KG1 (cell line): ENCODE measurements at places on chromosomes 5 and 9.

DNA sequence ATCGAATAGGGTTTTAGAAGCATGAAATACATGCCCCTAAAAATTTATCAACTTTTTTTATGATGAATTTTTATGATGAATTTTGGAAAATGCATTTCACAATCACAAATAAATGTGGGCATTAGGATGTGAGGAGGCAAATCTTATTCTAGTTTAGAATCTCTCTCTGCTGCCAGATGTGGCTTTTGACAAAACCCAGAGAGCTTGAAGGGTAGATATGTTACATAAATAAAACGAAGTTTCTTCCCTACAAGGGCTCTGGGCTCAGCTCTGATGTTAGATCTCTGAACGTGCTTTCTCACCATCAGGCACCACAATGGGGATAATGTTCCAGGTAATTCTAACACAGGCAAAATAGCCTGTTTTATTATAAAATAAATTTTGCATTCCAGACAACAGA is 102.3 kb upstream of the ADAMTSL1 start:
- DNase-seq: no peak

GRCh38 chr5:128572930-128573319 is 34.9 kb upstream of the FBN2 start:
- no peak for DNase-seq

DNA sequence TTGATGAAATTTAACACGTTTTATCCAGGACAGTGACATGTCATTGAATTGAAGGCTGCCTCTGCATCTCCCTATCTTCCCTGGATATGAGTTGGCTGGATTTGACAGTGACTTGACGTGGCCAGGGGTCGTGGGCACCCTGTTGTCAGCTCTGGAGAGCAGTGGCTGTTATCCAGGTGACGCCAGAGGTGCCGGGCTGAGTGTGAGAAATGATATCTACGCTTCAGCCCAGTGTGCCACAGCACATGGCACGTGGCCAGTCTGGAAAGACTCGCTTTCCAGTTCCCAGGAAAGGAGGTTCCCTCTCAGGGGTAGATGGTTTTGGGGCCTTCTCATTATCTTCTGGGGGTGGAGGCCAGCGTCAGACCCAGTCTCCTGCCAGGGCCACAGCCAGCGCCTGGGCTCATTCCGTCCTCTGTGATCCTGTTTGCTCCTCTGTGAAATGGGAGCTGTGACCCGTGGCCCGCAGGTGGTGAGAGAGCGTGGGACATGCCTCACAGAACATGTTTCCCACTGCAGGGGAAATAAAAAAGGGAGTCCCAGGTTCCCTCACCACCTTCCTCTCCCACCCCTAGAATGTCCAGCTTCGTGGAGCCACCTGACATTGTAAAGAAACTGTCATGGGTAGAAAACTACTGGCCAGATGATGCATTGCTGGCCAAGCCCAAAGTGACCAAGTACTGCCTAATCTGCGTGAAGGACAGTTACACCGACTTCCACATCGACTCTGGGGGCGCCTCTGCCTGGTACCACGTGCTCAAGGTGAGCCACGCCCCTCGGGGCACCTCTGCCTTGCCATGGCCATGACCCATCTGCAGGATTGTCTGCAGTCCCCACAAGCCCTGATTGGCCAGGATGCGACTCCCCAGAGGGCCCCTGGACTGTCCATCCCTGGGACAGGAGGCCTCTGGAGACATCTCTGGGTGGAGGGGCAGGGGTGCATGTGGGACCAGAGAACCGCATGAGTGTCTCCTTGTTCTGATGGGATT is 76.5 kb downstream of the PHF2 start:
- DNase-seq: no peak

DNA sequence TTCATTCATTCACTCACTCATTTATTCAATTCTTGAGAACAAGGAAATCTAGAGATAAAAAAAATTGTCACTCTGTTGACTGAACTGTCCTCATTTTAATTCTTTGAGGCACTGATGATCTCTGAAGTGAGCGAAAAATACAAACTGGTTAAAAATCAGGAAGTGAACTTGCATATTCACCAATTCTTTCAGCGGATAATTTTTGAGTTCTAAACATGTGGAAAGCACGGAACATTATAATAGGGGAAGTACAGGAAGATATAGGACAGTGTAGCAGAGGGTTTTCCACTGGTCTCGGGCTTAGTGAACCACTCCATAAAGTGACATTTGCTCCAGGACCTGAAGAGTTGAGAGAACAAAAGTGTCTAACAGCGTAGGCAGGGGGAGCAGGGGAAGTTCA is 169.5 kb downstream of the TLR4 start:
- DNase-seq: no peak

- no peak for DNase-seq
Observed at GRCh38 chr9:17165764-17166163, 30.9 kb downstream of the CNTLN start.

- no peak for DNase-seq
Observed at GRCh38 chr9:10059044-10059443, 553.8 kb downstream of the PTPRD start.

DNA sequence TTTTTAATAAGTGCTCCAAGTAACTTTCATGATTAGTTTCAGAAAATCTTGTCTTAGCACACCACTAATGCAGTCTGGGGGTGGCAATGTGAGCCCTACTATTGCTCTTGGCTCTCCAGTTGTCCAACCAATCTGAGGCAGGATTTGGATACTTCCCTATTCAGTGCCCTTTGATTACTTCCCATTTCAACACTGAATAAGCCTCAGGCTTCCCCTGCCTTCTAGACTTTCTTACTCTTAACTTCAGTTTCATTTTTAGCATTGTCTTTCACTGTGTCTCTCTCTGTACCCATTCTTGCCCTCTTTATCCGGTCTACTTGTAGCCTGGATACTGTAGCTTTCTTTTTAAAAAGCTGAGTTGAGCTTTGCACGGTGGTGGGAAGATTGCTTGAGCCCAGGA is 186.1 kb downstream of the C9orf152 start:
- no peak for DNase-seq

DNA sequence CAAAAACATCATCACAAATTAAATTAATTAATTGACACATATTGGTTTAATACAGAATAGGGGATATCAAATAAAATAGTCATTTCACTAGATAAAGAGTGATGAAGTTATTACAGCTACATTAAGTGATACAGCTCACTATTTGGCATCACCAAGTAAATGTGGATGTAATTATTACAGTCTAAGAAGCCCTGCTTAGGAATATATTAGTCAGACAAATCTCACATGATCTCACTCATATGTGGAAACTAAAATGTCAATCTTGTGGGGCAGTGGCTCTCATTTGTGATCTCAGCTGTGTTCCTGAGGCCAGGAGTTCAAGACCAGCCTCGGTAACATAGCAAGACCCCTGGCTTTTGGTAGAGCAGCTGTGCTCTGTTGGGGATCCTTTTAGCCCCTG is 233.4 kb upstream of the RGMB start:
- no peak for DNase-seq
